ENCODE measurements at places on chromosomes 2 and 18.

DNA sequence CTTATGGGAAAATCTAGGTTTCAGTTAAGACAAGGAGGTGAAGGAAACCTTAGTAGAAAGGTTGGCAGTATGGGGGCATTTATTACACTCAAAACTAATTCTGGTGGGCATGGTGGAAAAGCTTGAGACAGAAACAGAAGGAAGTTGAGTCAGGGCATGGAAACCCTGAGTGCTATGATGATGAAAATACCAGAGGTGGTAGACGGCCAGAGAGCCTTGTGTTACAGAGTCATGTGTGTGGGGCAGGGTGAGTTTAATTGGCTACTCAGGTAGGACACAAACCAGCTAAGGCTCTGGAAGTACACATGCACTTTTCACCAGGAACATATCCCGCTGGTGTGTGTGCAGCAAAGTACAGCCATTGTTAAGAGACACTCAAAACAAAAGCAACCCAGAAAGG is 20.7 kb upstream of the FAM136A start:
- no peak for DNase-seq

DNA sequence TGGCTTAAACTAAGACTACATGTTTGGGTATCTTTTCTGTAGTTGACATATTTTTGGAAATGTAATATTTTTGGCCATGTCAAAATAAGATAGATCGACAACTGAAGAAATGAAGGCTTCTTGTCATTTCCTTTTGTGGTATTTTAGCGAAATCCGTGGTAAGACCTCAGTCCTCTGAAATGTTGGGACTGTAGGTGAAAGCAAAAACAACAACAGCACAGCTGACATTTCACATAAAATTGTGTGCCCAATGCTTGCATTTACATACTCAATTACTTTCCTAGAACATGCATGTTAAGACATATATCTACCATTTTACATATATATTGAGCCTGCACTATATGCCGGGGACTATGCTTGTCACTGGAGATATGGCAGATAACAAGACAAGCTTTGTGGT is 50.2 kb downstream of the SPP2 start:
- no peak for DNase-seq

DNA sequence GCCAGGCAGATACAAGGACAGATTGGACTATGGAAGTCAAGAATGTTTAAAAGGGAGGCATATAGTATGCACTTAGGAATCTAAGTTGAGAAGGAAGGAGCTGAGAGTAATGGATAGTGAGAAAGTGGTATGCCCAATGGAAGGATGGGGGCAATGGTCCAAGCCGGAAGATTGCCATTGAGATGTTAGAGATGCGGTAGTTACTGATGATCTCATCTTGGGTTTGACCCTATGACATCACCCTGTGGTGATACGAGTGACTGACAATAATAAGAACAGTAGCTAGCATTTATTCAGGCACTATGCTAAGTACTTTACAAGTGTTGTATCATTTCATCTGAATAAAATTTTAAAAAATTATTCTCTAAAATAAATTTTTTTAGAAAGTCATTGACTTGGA is 38.5 kb upstream of the ACMSD start:
- no peak for DNase-seq

DNA sequence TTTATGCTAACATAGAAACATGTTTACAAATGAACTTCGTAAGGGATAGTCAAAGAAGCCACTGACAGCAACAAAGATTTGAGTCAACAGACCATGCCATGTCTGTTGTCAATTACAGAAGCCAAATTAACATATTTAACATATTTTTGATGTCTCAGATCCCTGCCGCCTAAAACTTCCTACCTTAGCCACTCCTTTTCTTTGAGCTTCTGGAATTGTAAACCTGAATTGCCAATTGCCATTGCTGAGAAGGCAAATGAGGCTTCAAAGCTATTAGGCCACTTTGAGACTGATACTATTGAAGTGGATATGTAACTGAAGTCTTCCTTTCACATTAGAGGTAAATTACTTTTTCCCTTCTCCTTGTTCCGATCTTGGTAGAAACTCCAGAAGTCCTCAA is 66.0 kb upstream of the DSEL start:
- no peak for DNase-seq

DNA sequence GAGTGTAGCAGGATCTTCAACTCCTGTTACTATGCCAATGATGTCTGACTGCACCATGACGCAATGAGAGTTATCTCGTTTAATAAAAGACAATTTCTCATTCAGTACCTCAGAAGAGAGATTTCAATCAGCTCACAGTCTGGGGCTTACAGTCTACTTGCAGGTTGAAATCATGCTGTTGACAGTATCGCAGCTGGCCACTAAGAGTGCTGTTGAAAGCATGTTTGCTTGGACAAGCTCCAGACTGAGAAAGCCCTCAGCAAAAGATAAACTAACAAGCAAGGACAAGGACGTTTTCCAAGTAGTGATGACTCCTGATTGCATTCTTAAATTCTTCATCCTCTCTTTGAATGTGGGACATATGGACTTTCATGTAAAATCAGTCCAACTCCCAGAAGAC is 145.2 kb upstream of the SYT4 start:
- no peak for DNase-seq

GRCh38 chr2:133788386-133788785 is 220.1 kb upstream of the NCKAP5 start:
- no peak for DNase-seq

DNA sequence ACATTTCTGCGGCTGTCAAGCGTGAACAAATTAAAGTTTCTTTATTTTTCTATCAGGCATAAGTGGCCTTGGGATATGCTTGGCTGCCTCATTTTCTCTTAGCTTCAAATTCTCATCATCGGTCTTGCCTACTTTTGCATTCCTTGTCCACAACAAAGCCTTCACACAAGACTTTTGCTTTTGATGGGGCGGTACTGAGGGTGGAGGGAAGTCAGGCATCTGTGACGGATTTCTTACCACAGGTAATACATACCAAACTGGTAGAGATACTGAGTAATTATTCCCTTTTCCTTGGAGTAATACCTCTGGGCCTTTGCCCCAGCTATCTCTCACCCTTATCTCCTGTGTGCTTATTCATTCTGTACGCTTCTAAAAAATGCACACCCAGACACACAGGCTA is 468.3 kb upstream of the RGPD4 start:
- DNase-seq, result no peak

DNA sequence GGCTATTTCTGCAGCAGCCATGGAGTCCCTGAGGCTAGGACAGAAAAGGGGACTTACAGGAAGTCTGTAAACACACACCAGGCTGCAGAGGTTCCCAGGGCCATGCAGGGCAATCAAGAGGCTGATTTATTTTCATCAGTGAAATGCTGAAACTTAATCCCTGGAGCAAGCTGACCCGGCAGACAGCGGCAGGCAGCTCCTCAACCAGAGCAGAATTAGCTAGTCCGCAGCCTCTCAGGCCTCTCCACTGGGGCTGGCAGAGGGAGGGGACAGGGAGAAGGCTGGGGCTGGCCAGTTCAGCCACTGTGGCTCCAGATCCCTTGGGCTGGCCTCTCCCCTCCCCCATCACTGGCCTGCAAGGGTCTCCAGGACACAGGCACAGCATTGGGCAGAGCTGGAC is 136.3 kb downstream of the TNS1 start:
- no peak for DNase-seq

DNA sequence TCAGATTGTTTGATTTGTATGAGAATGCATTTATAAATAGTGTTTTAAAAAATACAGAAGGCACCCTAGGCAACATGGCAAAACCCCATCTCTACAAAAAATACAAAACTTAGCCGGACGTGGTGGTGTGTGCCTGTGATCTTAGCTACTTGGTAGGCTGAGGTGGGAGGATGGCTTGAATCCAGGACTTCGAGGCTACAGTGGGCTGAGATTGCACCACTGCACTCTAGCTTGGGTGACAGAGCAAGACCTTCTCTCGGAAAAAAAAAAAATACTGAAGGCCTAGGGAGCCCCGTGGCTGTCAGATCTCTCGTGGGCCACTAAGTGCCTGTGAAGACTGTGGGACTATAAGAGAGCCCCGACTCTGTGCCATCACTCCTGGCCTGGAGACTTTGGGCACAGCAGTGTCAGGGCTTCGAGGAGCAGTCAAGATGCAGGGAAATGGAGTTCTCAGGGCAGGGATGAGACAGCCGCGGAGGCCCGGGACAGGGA is 40.5 kb downstream of the MYO7B start:
- DNase-seq, result no peak

DNA sequence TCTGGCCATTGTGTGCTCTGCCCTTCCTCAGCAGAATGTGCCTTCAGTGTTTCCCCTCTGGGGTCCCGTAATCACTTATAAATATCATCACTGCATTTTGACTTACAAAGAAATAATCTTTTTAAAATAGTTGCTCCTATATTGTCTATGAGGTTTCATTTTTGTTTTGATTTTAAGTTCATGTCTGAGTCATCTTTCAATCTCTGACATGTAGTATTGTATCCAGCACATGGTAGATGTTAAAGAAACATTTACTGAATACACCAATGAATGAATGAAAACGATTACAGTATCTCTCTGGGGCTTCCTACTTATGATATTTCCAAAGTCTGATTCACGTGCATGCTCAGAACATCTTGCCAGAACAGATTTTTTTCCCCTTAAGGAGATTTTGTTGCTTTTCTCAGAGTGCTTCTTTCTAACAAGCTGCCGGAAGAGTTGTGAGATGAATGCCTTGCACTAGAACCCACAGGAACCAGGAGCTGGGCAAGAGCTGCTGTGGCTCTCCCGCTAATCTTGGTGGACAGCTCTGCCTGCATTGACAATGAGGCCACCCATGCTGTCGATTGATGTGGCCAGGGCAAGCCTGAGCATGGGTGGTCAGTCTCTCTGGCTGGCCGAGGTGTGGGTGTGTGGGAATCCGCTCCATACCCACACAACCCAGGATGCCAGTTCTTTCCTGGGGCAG is 199.4 kb downstream of the CYRIA start:
- DNase-seq, result no peak

- no peak for DNase-seq
Observed at GRCh38 chr18:28903306-28903705, 726.4 kb upstream of the CDH2 start.

- no peak for DNase-seq
Observed at GRCh38 chr2:188203776-188204175, 87.9 kb upstream of the GULP1 start.

GRCh38 chr2:81304154-81304830 is 999.7 kb upstream of the LRRTM1 start:
- DNase-seq, result no peak

DNA sequence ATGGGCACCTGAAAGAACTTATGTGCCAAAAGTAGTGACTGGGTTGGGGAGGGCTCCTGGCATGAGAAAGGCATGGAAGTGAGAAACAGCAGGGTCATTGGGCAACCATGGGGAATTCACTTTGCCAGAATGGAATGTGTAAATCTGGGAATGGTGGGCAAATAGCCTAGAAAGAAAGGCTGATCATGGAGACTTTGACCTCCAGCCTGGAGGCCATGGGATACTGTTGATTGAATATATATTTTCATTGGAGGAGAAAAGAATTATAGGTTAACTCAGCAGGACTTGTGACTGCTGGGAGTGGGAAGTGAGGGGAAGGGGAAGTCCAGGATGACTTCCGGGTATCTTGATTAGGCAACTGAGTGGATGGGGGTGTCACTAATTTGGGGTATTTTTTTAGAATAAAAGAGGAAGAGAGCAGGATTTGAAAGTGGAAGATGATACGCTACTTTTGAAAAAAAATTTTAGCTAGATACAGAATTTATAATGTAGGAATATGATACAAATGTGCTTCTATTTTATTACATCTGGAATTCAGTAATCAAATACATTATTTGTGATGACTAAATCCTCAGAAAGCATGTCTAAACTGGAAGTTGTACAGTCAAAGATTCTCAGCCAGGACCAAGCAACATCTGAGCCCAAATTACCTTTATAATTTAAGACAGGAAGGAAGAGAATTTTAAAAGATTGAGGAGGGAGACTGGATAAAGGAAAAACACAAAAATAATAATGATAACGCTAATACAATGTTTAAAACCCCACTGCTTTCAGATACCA is 116.2 kb downstream of the GATA6 start:
- no peak for DNase-seq

DNA sequence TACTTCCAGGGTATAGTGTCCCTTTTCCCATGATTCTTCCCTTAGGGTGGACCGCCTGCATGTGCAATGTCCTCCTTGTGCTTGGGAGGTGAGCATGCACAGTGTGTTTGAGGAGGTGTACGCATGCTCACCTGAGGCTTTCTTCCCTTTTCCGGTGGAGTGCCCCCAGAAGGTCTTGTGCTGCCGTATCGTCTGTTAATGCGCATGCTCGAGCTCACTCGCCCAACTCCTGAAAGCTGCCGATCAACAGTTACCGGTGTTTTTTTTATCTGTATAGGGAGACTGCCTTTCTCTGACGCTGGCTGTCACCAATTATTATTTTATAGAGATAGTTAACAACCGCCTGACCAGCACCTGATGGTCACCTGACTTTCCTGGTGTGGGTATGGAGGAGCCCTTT is 458.8 kb upstream of the MEX3C start:
- no peak for DNase-seq

- DNase-seq, result no peak
Observed at GRCh38 chr2:133123904-133124303, 444.4 kb downstream of the NCKAP5 start.

- no peak for DNase-seq
Observed at GRCh38 chr2:26333293-26333692, 12.7 kb upstream of the SELENOI start.
